ENCODE measurements at places on chromosomes 11 and 22. TPM values are rescaled to one million over a fixed set of nuclear protein-coding genes. Genes with fewer than 3 reads are reported as not detected.

DNA sequence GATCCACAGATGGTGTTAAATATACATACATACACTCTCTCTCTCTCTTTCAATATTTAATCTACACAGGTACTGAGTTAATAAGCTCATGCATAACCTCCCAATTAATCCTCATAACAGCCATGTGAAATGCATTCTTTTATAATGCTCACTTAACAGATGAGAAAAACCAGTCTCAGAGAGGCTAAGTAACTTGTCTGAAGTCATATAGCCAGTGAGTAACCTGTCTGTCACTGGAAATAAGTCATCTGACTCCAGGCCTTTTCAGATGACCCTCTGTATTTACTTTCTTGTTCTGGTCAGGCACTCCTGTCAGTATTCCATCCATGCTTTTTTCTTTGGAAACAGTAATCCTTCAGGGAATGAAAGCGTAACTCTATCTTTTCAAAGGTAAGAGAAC, 594.0 kb upstream of the TENM4 start:
- no peak for DNase-seq

HORMAD2 gene
- not detected for total RNA-seq

DNA sequence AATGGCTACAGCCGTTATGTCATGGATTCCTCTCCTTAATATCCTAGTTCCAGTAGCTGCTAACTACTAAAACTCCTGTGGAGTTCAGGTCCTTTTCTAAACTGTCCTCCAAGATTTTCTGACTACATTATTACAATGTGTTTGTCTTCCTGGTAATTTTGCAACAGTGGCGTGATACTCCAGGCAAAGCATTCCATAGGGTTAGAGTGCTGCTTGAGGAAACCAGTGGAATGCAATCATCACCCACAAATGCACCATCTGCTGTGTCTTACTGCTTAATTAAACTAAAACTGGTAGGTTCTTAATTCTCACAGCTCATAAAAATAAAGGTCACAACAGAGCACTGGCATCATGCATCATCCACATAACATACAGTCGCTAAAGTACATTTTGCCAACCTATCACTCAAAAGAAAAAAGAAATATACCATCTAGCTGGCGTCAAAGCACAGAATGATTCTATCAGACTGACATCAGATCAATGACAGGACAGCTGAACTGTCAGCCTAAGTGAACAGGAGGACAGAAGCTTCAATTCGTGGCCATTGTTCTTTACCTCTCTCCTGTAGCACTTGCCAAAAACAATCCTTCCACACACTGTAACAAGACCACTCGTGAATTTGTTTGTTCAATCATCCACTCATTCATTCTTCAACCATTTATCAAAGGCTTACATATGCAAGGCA, 182.5 kb downstream of the CADM1 start:
- no peak for DNase-seq

DNA sequence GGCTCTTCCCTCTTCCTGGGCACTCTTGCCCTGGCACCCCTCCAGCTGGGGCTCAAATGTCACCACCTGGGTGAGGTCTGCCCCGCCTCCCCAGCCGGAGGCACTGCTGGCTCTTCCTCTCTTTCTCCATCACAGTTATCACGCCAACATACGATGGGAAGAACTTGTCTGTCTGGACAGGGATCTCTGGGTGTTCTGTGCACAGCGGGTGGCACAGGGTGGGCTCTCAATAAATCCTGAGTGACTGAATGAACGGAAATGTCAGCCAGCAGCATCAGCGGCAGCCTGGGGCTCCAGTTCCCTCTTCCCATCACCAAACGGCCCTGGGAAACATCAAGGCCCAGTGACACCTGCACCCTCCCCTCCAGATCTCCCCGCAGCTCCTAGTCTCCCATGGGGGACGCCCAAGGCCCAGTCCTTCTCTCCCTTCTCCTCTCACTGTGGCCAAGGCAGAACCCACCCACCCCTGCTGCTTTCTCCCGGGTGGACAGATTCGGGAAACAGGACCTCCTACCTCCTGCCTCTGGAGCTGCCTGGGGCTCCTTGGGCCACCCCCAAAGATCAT, 440 bp upstream of the SLC25A45 start:
- no peak for DNase-seq

ADORA2A gene
- 8.8 TPM for total RNA-seq

DNA sequence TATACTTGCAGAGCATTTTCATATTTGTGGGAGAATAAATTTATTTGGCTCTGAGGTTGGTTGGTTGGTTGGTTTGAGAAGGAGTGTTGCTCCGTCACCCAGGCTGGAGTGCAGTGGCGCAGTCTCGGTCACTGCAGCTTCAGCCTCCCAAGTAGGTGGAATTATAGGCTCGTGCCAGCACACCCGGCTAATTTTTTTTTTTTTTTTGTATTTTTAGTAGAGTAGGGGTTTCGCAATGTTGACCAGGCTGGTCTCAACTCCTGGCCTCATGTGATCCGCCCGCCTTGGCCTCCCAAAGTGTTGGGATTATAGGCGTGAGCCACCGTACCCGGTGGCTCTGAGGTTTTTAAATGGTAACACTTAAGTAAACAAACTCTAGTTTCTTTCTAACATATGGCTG, 161.1 kb downstream of the TEAD1 start:
- DNase-seq = no peak

GRCh38 chr22:44291674-44292360, 20.9 kb downstream of the SHISAL1 start:
- no peak for DNase-seq

GRCh38 chr22:37747080-37747714, 50.3 kb downstream of the TRIOBP start:
- no peak for DNase-seq

GPHA2 gene
- total RNA-seq = not detected

DNA sequence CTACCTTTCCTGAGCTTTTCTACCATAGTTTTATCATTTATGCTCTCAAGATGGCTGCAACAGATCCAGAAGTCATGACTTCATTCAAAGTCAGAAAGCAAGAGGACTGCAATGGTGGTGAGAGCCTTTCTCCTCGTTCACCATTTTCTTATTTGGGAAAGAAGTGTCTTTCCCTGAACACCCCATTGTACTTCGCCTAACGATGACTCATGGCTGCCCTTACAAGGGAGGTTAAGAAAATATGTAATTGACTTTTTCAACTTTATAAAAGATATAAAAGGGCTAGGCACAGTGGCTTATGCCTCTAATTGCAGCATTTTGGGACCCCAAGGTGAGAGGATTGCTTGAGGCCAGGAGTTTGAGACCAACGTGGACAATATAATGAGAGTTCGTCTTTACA, 541.7 kb downstream of the METTL15 start:
- DNase-seq = no peak

GAS2 gene
- total RNA-seq = 21.6 TPM

E2F8 gene
- not detected for total RNA-seq

CRYBB2 gene
- total RNA-seq = 0.66 TPM

All from dorsolateral prefrontal cortex (tissue), 122 donors.